ENCODE measurements at places on chromosomes 12 and 14. TPM values are rescaled to one million over a fixed set of nuclear protein-coding genes. Genes with fewer than 3 reads are reported as not detected.

The OR9K2 gene
- total RNA-seq: not detected

The SLC4A8 gene
- 3.4 TPM for total RNA-seq

The E2F7 gene
- 20.1 TPM for total RNA-seq

The TAMALIN gene
- total RNA-seq: 53.3 TPM

The OAS3 gene
- total RNA-seq: 62.9 TPM

The MYG1 gene
- total RNA-seq: 41.4 TPM

The NAV3 gene
- 40.1 TPM for total RNA-seq

The RAD52 gene
- total RNA-seq: 12.5 TPM

The AQP6 gene
- total RNA-seq: not detected

The AMHR2 gene
- not detected for total RNA-seq

The LBHD2 gene
- not detected for total RNA-seq

The STX2 gene
- 35.1 TPM for total RNA-seq

The SLIRP gene
- total RNA-seq: 203 TPM

The CKAP4 gene
- 283 TPM for total RNA-seq

The LEMD3 gene
- 28.3 TPM for total RNA-seq

The BDKRB1 gene
- total RNA-seq: not detected

The KRT83 gene
- not detected for total RNA-seq

The VPS33A gene
- total RNA-seq: 26.8 TPM

The OR6C2 gene
- total RNA-seq: not detected

The DLST gene
- total RNA-seq: 98.4 TPM

The LTBP2 gene
- 251 TPM for total RNA-seq

The TAS2R8 gene
- not detected for total RNA-seq

The WIF1 gene
- not detected for total RNA-seq

The SERPINA5 gene
- 0.29 TPM for total RNA-seq

The INTS13 gene
- total RNA-seq: 50.5 TPM

The CDCA3 gene
- 14.6 TPM for total RNA-seq

The PLBD1 gene
- total RNA-seq: 0.23 TPM

The NPFF gene
- total RNA-seq: not detected

The OR4E2 gene
- not detected for total RNA-seq

The YEATS4 gene
- 26.6 TPM for total RNA-seq

The TPH2 gene
- not detected for total RNA-seq

The RILPL2 gene
- 3.3 TPM for total RNA-seq

The ATP2B1 gene
- 37.0 TPM for total RNA-seq

The KSR2 gene
- 1.3 TPM for total RNA-seq

The SAMD15 gene
- 3.3 TPM for total RNA-seq

The NEUROD4 gene
- not detected for total RNA-seq

The LLPH gene
- total RNA-seq: 13.9 TPM

The IL31 gene
- total RNA-seq: not detected

The FLRT2 gene
- 153 TPM for total RNA-seq

The DHRS2 gene
- total RNA-seq: not detected

The RNASE7 gene
- not detected for total RNA-seq

Measured in glomerular endothelial cell (primary cell).